IMR-90 (cell line): ENCODE measurements at places on chromosomes 12 and 14. TPM values are rescaled to one million over a fixed set of nuclear protein-coding genes. Genes with fewer than 3 reads are reported as not detected.

GAS2L3 gene
- 15.6 and 27.2 TPM in 2 replicates for total RNA-seq

GPR68 gene
- total RNA-seq = 0.28 and 0.72 TPM in 2 replicates

PLEKHG7 gene
- under 0.01 TPM in 1 of 2 replicates, not detected in the other for total RNA-seq

CDH24 gene
- 3.6 and 3.9 TPM in 2 replicates for total RNA-seq

DIO2 gene
- 21.7 and 24.2 TPM in 2 replicates for total RNA-seq

CIROP gene
- 0.28 and 0.36 TPM in 2 replicates for total RNA-seq
